ENCODE measurements at places on chromosomes 6 and 20.

DNA sequence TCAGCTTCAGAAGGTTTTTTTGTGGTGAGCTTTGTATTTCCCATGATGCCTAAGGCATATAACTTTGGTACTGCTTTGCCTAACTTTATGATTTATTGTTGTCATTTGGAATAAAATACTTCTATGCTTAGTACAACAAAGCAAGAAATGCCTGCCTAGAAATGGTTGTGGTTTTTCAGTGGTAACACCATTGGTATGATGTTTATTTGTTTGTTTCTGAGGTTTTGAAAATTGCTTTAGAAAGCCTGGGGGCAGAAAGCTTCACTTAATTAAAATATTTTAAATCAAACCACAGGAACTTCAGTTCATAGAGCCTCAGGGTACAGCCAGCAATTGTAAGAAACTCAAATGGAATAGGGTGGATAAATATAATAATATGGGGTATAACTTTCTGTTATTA, 351.2 kb upstream of the MAP3K7 start:
- DNase-seq: no peak

DNA sequence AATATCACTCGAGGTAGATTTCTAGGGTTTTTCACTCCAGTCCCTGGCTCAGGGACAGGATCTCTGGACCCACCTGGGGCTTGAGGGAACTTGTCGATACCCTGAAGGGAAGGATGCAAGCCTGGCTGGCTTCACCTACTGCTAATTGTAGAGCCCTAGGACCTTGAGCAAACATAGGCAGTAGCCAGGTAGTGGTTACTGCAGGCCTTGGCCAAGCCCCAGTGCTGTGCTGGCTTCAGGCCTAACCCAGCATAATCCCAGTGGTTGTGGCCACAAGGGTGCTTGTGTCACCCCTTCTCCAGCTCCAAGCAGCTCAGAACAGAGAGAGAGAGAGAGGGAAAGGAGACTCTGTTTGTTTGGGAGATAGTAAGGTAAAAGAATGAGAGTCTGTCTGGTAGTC, 5.8 kb upstream of the MCM9 start:
- no peak for DNase-seq

DNA sequence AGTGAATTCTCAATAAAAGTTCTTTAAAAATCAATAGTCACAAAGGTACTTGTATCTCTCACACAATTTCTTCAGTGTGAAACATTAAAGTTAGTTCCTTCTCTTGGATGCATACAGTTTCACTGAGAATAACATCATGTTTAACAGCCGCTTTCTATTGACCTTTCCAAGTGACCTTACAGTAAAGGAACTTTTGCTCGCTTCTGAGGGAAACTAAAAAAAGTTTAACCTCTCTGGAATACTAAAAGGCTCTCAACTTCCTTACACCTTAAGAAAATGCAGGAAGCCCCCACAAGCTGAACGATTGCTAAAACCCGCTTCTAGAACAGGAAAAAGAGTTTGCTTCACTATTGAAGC, 1.3 kb downstream of the RRAGD start:
- peak; percentile 51 for DNase-seq

DNA sequence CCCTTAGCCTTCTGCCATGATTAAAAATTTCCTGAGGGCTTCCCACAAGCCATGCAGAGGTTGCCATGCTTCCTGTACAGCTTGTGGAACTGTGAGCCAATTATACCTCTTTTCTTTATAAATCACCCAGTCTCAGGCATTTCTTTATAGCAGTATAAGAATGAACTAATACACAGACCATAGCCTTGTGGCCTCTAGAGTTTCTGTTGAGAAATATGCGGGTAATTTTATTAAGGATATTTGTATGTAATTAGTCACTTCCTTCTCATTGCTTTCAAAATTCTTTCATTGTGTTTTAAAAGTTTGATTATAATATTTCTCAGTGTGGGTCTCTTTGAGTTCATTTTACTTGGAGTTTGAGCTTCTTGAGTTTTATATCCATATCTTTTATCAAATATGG, 484.9 kb downstream of the COL12A1 start:
- DNase-seq: no peak

GRCh38 chr6:147614501-147614900, 106.0 kb downstream of the SAMD5 start:
- DNase-seq: no peak

DNA sequence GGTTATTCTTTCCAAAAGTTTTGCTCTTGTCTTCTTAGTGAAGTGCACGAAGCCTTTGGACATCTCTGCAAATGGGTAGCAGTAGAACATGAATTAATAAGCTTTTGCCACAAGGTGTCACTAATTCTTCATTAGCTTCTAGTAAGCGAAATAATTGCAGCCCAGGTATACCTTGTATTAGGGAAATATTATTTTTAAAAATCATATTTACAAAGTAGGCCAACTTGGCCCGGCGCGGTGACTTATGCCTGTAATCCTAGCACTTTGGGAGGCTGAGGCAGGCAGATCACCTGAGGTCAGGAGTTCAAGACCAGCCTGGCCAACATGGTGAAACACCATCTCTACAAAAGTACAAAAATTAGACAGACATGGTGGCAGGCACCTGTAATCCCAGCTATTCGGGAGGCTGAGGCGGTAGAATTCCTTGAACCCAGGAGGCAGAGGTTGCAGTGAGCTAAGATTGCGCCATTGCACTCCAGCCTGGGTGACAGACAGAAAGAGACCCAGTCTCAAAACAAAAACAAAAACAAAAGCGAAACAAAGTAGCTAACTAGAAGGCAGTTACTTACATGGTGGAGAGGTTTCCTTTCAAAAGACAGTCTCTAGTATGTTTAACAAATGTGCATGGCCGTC, 8.8 kb upstream of the RSPH3 start:
- peak; percentile 77 for DNase-seq

DNA sequence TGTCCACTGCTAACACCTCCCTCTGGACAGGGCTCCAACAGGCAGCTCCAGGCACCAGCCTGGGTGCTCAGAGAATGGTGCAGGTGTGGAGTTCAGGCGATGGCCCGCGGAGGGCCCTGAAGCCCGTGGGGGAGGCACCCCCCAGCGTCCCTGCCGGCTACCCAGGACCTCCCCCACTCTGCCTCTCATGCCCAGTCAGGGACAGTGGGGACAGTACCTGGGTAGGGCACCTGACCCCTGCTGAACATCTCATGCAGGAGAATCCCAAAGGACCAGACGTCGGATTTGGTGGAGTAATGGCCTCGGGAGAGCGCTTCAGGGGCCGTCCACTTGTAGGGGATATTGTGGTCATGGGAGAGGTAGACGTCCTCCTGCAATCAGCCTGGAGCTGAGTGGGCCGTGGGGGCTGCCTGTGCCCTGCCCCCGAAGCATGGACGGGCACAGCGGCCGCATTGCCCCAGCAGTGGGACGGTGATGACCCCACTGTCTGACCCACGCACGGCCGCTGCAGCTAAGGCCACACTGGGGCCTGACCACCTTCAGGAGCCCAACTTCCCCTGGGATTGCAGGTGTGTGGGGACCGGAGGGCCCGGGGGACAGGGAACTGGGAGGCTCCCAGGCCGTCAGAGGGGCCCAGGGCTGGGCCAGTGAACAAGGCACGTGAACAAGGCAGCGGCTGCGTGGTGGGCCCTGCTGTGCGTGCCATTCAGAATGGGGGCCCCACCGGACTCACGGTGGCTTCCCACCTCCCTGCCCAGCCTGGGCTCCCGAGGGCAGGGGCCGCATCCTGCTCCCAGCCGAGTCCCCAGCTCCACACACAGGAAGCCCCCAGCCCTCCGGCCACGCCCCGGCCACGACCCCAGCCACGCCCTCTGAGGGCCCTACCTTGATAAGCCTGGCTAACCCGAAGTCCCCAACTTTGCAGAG, 7.1 kb downstream of the PTK6 start:
- DNase-seq: no peak

DNA sequence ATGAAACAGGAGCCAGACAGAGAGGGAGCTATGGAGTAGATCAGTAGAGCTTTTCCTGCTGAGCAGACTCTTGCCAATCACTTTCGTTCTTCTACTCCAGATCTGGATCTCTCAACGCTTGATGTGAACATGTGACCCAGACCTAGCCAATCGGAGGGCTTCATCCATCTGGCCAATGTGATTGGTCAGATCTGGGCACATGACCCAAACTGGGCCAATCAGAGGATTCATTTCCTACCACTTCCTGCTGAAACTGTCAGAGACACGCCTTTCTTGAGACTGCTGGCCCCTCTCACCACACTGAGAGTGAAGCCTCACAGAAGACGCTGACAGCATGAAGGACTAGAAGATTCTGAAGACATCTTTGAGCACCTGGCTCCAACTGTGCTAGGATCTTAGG, 44.2 kb upstream of the ZMYND8 start:
- DNase-seq: peak; percentile 98

GRCh38 chr20:18987781-18988360, 174.3 kb downstream of the SCP2D1 start:
- no peak for DNase-seq

- DNase-seq: peak; percentile 25
Observed at GRCh38 chr6:136307351-136307750, 17.7 kb upstream of the BCLAF1 start.

DNA sequence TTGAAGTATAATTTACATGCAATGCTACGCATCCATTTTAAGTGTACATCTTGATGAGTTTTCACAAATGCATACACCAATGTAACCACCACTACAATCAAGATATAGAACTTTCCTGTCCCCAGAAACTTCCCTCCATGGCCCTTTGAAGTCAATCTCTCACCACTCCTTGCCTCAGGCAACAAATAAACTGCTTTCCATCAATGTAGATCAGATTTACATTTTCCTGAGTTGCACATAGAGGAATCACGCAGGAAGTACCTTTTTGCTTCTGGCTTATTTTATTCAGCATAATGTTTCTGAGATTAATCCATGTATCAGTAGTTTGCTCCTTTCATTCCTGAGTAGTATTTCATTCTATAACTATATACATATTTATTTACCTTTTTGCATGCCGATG, 59.6 kb upstream of the NNAT start:
- no peak for DNase-seq

GRCh38 chr6:45984347-45984746, 31.3 kb downstream of the CLIC5 start:
- no peak for DNase-seq

- DNase-seq: peak; percentile 64
Observed at GRCh38 chr20:1334761-1335160, 5.8 kb upstream of the SDCBP2 start.

GRCh38 chr6:111761783-111762312, 111.4 kb downstream of the FYN start:
- no peak for DNase-seq

DNA sequence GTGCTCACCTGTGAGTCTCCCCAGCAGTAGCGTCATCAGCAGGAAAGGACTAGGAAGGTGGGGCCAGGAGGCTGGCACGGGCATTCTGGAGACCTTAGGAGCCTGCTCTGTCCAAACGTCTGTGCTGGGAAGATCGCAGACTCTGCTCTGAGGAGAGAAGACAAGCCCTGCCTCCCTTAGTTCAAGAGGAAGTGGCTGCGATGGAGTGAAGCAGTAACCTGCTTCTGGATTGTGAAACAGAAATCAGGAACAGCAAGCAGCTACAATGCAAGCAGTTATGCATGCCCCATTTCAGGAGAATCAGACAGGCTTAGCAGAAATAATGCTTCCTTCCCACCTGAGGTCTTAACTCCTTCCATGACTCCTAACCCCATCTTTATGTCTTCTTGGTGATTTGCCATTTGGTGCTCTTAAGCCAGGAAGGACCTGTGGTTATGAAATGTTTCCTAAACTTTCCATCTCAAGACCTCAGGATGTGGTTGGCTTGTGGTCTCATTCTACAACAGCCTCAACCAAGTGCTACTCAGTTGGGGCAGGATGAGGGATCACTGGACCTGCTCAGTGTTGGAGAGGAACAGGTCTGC, at the start of gene SIRPB1:
SIRPB1 (minus strand) TSS at position 149 of the 584 bp plus-strand sequence; CDS start at position 84, 65 bp downstream.
- peak; percentile 84 for DNase-seq

- no peak for DNase-seq
Observed at GRCh38 chr6:328136-328670, 35.9 kb downstream of the DUSP22 start.

GRCh38 chr6:138336221-138336620, 41.5 kb upstream of the SMIM28 start:
- DNase-seq: peak; percentile 79

DNA sequence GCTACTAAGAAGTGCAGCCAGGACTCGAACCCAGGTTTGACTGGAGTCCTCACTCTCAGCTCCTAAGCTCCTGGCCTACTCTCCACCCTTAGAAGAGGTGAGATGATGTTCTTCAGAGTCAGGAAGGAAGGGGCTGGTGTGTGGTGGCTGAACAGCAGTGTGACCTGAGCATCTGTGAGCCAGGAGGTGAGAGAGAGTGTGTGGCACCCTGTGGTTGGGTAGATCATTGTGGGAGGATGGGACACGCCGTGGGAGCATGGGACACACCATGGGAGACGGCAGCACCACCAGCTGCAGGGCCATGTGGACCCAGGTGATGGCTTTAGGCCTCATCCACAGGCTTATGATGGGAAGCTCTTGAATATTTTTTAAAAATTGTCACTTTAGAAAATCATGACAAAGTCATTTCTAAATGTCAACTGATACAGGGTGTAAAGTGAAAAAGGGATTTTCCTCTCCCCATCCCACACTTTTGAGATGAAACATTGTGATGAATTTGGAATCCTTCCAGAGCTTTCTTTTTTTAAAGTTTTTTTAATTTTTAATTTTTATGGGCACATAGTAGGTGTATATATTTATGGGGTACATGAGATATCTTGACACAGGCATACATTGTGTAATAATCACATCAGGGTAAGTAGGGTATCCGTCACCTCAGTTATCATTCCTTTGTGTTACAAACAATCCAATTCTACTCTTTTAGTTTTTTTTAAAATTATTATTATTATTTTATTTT, 31.6 kb downstream of the SRC start:
- DNase-seq: no peak

GRCh38 chr6:67210450-67210849, 1424.6 kb upstream of the ADGRB3 start:
- DNase-seq: peak; percentile 30

DNA sequence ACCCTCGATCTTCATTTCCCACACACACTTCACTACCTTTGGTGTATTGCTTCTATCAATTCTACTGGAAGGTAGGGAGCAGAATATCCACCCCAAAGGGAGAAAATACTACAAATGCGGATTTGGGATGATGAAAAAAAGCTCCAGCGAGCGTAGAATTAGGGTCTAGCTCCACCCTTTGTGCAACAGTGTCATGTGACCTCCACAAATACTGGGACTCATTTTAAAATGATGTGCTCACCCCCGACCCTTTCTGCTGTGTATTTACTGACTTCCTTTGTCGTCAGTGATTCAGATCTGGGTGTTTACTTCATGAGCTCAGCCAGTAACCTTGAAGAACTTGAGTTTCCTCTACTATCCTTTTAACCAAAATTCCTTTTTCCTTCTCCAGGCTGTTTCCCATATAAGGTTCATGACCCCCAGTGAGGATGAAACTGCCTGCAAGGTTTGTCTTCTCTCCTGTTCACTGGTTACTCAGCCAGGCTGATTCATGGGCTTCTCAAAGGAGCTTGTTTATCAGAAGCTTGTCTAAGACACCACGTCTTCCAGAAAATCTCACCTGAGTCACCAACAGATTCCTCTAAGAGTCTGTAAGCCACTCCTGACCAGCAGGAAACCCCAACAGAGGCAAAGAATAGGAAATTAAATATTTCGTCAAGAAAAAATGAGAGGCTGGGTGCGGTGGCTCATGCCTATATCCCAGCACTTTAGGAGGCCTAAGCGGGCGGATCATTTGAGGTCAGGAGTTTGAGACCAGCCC, 39.6 kb upstream of the PAX1 start:
- DNase-seq: no peak

- no peak for DNase-seq
Observed at GRCh38 chr6:18242062-18242851, 22.1 kb downstream of the DEK start.

GRCh38 chr20:61436283-61436666, 184.2 kb downstream of the CDH4 start:
- no peak for DNase-seq
